ENCODE measurements at places on chromosomes 2 and 18.

DNA sequence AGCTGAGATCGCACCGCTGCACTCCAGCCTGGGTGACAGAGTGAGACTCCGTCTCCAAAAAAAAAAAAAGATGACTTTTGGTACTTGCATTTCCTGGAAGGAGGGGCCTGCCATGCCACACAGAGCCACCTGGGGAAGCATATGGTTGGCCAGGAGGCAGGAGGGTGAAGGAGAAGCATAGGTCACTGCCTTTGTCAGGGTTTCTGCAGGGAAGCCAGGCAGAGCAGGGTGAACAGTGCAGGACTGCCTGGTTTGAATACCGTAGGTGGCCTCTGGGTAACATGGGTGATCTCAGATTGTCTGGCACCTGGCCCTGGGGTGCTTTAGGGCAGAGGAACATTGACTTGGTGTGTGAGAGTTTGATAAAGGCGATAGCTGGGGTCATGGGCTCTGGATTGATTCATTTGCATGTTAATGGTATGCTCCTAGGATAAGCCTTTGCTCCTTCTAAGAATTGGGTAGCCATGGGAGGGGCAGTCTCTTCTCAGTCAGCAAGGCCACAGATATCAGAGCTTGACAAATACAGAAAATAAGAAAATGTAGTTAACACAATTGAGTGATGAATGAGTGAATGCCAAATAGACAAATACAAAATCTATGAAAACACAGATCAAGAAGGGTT lies 124.0 kb upstream of the SEC11C start:
- no peak for DNase-seq

DNA sequence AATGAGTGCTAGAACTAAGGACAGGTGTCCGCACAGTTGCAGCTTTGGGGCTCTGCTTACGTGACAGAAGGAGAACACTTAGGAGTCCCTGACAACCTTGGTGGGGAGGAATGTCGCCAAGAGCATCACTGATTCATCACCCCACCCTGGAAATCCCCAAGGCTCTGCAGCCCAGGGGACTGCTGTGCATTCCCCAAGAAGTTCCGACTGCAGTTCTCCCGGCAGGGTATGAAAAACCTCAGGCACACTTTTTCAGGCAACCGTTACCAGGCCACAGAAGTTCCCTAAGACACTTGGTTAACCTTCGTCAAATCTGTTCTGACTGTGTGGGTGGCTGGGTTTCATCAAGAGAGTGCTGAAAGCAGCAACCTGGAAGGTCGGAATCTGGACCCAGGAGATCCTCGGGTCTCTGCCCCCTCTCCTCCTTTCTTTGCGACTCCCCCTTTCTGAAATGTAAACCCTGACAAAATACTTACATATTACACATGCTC lies 192.1 kb upstream of the CXCR4 start:
- no peak for DNase-seq

DNA sequence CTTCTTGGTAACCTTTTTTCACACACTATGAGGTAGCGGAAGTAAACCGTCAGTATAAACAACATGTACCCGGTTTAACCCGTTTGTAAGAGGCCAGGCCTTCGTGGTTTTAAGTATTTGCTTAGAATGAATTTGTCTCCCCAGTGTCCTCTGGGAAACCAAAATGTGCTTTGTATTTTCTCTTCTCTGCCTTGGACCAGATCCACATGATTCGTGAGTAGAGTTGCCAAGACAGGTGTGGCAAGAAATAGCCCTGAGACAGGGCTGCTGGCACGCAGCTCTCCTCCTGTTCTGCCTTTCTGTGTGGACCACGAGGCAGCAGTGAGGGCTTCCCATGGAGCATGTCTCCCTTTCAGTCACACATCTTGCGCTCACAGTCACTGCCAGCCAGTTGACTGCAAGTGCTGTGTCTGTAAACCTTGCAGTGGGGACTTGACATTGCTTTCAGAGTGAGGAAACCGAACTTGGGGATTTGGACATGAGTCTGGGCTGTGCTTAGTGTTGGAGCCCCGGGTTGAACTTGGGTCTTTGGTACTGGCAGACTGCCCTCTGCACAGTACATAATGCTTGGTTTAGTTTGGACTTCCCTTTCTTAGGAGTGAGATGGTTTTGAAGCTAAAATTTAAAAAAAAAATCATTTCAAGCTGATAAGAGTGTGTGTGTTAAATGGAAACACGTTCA lies 19.1 kb downstream of the BCL2L11 start:
- DNase-seq, result peak; percentile 81

- no peak for DNase-seq
Measured at GRCh38 chr2:155393406-155393805, 694.9 kb downstream of the KCNJ3 start.

DNA sequence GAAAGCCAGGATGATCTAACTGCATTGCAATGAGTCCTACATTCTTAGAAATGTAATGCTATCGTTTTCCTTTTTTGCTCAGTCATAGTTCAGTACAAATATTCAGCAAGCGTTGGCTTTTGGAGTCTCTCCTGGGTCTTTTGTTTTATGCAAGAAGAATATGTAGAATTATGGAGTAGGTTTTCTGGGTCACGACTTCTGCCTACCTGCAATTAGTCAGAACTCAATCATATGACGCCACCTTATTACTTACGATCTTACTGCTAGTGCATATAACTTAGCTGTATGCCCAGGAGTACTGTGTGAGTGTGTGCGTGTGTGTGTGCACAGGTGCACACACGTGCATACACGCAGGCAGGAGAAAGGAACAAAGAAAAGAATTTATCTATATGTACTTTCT lies 640.2 kb downstream of the STK39 start:
- DNase-seq, result no peak

DNA sequence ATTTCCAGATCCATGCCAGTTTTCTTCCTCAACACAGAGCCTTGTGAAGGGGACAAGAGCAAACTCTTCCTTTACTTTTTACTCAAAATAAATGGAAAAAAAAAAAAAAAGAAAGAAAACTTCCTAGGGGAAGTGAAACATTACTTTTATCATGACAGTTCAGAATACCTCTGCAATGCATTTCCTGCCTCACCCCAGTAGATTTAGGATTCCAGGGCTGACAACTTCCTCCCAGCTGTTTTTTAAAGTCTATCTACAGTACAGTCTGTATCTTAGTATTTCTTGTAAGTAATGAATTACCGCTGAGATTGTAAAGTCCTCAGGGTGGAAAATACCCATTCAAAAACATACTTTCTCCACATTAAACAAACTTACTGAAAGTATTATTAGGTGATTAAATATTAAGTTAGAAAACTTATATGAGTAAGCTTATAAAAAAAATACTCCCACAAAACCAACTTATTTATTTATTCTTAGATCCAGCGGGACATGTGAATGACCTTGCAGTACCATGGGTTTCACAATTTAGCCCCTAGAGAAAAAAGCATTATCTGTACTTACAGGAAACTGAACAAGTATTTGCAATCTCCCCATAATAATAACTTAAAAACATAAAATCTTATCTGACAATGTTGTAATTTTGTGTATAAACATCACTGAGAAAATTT lies 117.7 kb downstream of the RBMS1 start:
- no peak for DNase-seq

DNA sequence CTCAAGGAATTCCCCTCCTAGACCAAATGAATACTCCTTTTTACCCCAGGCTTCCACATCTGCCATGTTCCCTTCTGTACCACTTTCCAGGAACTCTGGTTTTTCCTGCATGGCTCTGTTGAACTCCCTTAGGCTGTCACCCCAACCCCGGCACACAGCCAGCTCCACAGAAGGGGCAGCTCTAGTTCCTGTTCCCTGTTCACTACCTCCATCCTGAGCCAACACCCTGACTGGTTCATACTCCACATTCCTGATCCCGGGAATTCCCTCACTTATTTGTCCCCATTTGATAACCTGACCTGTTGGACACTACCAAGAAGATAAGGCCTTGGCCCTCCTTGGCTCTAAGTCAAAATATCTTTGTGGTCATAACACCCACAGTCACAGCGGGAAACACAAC lies 280.9 kb upstream of the RAB6C start:
- no peak for DNase-seq

GRCh38 chr2:172284209-172284608 lies 143.2 kb upstream of the ITGA6 start:
- no peak for DNase-seq

DNA sequence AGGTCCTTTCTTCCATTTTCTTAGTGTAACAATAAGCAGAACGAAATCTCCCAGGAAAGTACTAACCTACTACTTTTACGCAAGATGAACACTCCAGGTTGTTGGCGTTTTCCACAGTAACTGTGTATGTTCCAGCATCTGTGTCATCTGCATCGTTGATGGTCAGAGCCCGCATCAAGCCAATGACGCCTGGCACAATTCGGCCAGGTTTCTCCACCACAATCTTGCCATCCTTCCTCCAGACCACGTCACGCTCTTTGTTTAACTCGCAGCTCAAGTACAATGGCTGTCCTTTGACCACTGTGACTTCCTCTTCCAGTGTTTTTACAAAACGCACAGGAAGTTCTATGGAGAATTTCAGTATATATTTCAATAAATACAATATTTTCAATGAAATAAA lies 155.6 kb downstream of the PLEKHA3 start:
- peak; percentile 51 for DNase-seq

GRCh38 chr2:72142570-72143440 lies 4.9 kb downstream of the CYP26B1 start:
- DNase-seq, result peak; percentile 88

- DNase-seq, result no peak
Measured at GRCh38 chr2:203951366-203951902, 14.9 kb downstream of the ICOS start.

- no peak for DNase-seq
Measured at GRCh38 chr2:151638191-151638933, 95.9 kb downstream of the NEB start.

- no peak for DNase-seq
Measured at GRCh38 chr2:231590614-231591013, 2.0 kb upstream of the TEX44 start.
